ENCODE measurements at places on chromosomes 16 and 17.

DNA sequence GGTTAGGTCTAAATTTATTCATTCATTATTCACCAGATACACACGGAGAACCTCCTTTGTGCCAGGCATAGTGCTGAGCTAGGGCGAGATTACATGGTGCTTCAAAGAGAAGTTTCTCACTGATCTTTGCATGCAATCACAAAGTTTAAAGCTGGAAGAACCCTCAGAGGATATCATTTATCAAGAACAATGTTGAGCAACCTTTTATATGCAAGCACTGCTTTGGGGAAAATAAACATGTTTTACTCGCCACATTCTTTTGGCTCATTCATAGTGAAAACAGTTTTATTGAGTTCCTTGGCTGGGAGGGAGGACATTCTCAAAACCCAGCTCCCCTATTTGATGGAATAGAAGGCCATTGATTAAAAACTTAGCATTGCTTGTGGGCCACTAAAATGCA is 49.8 kb upstream of the XYLT1 start:
- DNase-seq = no peak

GRCh38 chr17:55969562-55970324 is 183.5 kb upstream of the ANKFN1 start:
- no peak for DNase-seq

DNA sequence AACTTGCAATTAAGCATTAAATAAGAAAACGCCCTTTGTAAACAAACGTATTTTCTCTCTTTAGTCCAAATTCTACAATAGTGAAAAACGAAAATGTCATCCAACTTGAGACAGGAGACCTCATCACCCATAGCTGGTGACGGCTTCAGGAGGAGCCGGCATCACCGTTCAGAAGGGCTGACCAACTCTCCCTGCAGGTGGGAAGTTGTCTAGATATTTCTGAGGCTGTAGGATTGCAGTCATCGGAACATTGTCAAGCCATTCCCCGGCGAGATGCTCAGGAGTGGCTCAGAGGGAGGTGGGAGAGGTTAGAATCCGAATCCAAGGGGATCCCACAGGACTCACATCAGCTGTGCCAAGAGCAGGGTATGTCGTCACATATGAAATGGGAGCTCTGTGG is 76.7 kb downstream of the RBFOX3 start:
- DNase-seq = no peak

DNA sequence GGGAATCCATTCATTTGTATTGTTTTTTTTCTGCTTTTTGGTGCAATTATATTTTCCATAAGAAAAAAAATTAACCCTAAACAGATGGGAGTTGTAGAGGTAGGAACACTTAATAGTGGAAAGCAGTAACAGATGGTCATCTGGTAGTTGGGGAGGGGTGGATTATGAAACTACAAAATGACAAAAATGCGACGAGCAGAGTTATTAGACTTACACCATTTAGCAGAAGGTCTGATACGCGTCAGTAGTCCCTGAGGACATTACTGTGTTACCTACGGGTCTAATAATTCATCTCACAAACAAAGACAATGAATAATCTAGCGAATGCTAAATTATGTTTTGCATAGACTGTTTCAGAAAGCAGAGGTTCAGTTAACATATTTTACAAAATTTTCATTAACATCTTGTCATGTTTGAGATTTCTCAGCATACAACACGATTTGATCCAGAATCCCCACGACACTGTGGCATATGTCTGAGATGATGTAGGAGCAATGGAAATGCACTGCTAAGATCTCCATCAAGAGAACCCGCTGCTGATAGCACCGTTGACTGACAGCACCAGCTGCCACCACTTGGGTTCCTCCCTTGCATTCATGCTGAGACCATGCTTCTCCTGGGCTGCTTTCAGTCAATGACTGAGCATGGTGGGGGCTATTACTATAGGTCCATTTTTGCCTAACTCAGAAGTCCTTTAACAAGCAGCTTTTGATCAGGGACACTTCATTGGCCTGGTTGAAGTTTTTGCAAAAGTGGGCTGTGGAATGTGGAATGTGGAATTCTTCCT is 182.2 kb upstream of the CPHXL start:
- DNase-seq = no peak

DNA sequence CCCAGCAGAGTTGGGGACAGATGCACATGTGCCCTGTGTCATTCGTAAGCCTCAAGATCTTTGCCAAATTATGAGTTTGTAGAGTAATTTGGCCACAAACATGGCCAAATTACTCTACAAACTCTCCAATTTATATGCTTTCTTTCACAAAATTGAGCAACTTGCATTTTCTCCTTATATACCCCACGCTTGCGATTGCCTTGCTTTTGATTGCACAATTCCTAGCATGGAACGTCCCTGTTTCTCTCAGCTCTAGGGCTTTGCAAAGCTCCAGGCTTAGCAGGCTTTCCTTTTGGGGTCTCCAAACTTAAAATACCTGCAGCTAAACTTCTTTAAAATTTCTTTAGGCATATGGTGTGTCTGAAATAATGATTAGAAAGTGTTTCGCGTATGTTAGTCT is 28.5 kb upstream of the MAF start:
- DNase-seq = no peak

DNA sequence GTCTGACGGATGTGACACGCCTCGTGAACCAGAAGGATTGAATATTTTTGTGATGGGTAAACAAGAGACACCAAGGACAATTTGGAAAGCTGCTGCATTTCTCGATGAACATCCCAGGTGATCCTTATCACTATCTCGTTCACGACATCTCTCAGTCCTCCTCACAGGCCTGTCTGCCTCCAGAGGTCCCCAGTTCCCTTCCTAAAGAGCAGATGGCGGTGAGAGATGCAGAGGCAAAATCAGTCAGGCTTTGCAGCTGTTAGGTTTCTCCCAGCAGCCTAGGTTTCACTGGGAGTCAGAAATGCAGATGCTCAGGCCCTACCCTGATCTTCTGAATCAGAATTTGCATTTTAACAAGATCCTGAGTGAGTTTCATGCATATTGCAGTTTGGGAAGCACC is 23.6 kb downstream of the SCPEP1 start:
- no peak for DNase-seq

- no peak for DNase-seq
These were observed 75.3 kb downstream of the KSR1 start for GRCh38 chr17:27531469-27531961.

- no peak for DNase-seq
These were observed 90.5 kb downstream of the NPIPB11 start for GRCh38 chr16:29315916-29316517.

- DNase-seq = no peak
These were observed 3.6 kb downstream of the QRICH2 start for GRCh38 chr17:76304226-76305134.

DNA sequence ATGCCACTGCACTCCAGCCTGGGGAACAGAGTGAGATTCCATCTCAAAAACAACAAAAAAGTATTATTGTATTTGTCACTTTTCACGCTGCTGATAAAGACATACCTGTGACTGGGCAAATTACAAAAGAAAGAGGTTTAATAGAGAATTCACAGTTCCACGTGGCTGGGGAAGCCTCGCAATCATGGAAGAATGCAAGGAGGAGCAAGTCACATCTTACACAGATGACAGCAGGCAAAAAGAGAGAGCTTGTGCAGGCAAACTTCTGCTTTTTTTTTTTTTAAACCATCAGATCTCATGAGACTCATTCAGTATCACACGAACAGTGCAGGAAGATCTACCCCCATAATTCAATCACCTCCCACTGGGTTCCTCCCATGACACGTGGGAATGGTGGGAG is 41.5 kb upstream of the ETV4 start:
- DNase-seq = no peak

DNA sequence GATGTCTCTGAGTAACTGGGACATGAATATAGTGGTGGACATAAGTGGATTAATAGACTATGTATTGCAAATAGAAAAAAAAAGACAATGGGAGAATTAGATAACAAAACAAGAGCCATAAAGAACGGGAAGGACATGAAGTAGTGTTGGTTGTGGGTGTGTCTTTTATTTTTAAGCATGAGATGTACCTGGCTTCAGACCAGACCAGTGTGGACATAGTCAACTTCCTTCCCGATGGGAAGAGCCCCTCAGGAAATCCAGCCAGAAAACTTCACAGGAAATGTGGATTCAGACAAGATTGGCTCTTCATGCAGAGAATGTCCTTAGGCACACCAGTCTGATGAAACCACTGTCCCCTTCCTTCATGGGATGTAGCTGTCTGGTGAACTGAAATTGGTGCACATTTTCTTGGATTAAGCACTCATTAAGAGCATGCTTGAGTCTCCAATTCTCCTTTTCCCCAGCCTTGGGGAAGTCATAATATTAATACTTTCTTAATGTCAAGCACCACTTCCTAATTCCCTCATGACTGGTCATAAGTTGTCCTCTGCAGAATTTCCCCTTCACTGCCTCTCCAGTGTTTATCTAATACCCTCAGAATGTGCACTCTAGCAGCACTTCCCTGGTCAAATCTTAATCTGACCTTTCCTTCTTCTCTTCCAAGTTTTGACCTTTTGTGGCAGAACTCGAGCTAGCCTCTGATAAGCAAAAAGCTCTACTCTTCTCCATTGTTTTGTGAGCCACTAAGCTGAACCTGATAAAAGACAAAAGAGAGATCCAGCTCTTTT is 350.6 kb upstream of the MAF start:
- DNase-seq = no peak

DNA sequence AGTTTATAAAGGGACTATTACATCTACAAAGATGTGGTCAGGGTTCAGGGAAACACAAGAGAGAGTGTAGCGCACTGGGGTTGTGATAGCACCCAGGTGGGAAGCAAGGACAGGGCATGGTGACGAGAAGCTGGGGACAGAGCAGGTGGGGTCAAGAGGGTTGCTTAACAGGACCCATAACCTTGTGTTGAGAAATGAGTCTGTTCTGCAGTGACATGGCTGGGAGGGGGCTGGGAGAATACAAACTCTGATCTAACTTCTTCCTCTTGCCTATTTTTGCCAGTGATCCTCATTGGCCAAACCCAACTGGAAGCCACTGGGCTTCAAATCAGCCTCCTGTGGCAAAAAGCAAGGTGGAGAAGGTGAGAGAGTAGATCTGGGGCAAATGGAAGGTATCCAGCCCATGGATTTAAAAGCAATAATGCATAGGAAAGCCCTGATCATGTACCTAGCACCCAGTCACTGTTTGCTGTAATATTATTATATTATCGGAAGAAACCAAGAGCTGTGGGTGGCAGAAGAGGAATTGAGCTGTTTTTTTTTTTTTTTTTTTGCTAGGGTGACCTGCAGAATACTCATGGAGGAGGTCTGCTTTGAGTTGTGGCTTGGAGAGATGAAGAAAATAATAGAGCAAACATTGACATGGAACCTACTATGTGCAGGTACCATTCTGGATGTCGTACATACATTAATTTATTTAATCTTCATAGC is 76.9 kb upstream of the ZFHX3 start:
- no peak for DNase-seq

GRCh38 chr17:34739386-34739785 is 160.0 kb downstream of the TMEM132E start:
- no peak for DNase-seq

- DNase-seq = no peak
These were observed 204.7 kb downstream of the HS3ST3B1 start for GRCh38 chr17:14505606-14506005.

GRCh38 chr17:35373984-35374765 is 754 bp upstream of the SLFN11 start:
- DNase-seq = no peak

DNA sequence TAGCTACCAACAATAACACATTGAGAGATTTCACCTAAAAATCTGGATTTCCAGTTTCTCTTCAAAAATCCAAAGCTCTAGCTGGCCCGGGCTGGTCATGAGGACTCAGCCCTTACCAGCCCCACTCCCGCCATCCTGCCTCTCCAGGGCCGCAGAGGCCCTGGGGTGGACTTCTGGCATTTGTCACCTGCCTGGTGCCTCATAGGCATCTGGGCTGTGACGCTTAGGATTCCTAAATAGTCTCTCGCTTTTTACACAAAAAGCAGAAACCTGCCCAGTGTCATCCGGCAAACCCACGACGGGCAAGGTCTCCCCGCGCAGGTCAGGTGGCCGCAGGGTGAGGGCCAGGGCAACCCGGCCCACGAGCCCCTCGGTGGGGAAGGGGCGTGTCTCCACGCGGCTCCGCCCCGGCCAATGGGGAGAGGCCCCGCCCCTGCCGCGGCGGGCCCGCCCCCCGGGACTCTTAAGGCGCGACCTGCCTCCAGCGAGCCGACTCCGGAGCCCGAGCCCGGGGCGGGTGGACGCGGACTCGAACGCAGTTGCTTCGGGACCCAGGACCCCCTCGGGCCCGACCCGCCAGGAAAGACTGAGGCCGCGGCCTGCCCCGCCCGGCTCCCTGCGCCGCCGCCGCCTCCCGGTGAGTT is at the start of gene VASN:
Gene VASN, plus strand, starts transcription at position 492 of the 644 bp plus-strand sequence. CDS start 9,030 bp downstream, outside the sequence.
- peak; percentile 70 for DNase-seq

GRCh38 chr16:89386306-89387185 is 103.8 kb downstream of the ANKRD11 start:
- DNase-seq = no peak

DNA sequence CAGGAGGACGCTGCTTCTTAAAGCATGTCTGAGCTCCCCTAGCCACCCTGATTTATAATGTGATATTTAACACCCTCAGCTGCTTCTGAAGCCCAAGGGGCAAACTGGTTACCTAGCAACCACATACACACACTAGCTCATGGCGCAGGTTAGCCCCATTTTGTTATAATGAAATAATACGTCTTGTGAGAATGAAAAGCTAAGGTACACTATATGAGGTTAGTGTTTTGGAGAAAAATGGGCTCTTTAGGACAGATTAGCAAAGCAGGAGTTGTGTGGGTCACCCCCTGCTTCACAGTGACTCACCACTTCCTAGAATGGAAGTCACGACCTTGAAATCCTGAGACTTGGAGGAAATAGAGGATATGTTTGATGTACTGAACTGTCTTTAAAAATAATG is 404.8 kb upstream of the HSBP1 start:
- DNase-seq = no peak

DNA sequence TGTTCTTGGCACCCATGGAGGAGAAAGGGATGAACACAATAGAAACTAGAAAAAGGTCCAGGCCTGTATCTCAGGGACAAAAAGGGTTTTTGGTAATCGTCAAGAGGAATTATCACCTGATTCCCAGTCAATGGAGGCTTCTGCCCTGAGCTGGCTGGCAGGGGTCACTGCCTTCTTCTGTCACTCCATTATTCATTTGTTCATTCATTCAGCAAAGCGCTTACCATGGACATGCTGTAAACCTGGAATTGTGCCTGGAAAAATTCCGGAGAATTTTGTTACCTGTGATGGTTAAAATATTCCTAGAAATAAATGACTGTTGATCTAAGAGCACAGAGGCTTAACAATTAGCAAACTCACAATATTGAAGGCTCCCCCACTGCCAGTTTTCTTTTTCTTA is 212.3 kb downstream of the SHISA9 start:
- no peak for DNase-seq

GRCh38 chr17:60704170-60704569 is 26.5 kb downstream of the BCAS3 start:
- DNase-seq = no peak

Measured in stimulated activated CD4-positive, alpha-beta T cell treated with anti-CD3 and anti-CD28 coated beads, Interleukin-15, amount 100 ng/mL, for 1 hour (primary cell).